CD4-positive, alpha-beta T cell (primary cell): ENCODE measurements at places on chromosomes 4 and X. TPM values are rescaled to one million over a fixed set of nuclear protein-coding genes. Genes with fewer than 3 reads are reported as not detected.
A peak's percentile ranks its signal among the peaks of the same experiment; 100 is the strongest.

NUDT11 gene
- 0.47 TPM for total RNA-seq

FABP2 gene
- total RNA-seq = not detected

- no peak for DNase-seq
Measured at GRCh38 chrX:96843566-96843965, 40.1 kb upstream of the RPA4 start.

- no peak for DNase-seq
Measured at GRCh38 chr4:120010646-120011045, 56.0 kb downstream of the MAD2L1 start.

DNA sequence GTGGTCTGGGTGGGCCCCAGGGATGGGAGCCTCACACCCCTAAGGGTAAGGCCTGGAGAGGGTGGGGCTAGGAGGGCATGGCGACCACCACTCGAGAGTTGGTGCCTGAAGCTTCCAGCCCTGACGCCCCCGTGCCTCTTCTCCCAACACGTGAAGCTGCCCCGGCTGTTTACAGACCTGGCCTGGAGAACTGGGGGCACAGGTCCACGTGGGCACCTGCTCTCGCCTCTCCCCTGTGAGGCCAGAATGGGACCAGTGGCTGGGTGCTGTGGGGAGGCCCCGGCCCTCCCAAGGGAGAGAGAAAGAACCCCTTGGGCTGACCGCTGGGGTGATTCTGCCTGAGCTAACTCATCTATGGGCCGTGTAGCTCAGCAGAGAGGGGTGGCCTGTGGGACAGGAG, 15.5 kb downstream of the NAT8L start:
- DNase-seq = no peak

DNA sequence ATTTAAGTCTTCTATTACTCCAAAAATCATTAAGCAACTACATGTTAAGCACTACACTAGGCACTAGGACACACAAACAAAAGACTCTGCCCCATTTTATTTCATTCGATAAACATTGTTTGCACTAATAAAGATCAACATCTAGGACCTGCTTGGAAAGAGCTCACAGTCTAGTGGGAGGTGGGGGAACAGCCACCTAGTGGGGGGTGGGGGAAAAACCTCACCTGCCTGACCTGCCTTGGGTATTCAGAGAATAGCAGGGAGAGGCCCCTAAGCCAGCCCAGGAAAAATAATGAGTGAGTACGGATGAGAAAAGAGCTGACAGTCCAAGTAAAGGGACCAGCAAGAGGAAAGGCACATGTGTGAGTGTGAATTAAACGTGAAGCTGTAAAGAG, 52.2 kb downstream of the PRDM5 start:
- DNase-seq = no peak

DNA sequence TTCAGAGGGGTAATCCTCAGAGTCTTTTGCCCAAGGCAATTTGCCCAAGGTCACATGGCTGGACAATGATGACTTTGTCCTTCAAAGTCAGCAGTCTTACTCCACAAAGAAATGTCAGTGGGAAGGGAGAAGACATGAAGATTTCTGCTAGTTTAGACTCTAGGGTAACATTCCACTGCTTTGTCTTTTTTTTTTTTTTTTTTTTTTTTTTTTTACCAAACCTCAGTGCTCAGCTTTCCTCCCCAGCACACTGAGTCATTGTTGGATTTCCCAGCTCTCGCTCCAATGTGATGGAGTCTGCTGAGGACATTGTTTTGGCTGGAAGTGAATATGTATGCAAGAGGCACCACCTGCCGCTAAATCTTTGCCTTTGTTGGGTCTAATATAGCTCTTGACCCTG, 7.2 kb upstream of the C1QTNF7 start:
- DNase-seq = no peak

DNA sequence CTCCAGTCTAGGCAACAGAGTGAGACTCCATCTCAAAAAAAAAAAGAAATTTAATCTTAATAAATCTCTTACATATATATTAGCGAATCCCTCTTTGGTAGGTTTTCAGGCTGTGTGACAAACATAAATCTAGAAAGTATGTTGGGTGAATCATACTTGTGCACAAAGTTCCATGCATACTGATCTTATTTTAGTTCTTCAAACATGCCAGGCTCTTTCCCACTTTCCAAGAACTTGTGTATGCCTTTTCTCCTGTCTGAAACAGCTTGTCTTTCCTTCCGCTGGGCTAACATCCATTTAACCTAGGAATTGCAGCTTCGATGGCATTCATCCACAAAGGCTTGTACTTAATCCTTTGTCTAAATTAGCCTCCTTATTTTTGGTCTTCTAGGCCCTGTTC, 156.6 kb upstream of the CASK start:
- no peak for DNase-seq

DNA sequence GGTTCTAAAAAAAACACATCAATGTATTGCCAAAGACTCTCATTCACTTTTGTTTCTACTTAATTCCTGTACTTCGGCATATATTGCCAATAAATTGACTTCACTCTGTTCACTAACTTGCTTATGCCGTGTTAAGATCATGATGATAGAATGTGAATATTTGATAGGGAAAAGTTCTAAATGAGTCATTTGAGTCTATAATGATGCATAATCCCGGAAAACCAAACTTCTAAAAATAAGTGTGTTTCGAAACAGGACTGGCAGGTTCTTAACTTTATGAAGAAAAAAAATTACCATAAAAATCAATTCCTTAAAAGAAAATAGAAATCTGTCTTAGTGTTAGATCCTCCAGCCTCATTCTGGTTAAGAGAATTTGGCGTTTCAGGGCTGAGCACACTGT, 387.5 kb upstream of the FTHL17 start:
- DNase-seq = no peak

LINC00632 gene
- total RNA-seq = 10.8 TPM

DNA sequence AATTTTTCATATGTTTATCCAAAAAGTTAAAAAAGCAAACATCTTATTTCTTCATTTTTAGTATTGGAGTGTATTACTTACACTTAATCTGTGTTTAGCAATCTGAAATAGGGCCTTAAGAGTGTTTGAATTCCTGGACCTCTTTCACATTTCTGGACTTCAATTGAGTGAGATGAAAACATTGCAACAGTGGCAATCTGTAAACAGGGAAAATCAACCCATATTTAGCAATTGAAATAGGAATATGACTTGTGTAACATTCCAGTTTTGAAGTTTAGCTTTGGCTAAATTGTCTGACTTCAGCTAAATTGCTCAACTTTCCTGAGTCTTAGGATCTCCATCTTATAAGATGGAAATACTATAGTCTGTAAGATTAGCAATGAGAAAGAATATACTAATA, 34.6 kb upstream of the FHL1 start:
- no peak for DNase-seq

- peak; percentile 13 for DNase-seq
Measured at GRCh38 chrX:17549107-17549651, 174.2 kb downstream of the NHS start.

FRMD7 gene
- not detected for total RNA-seq

DNA sequence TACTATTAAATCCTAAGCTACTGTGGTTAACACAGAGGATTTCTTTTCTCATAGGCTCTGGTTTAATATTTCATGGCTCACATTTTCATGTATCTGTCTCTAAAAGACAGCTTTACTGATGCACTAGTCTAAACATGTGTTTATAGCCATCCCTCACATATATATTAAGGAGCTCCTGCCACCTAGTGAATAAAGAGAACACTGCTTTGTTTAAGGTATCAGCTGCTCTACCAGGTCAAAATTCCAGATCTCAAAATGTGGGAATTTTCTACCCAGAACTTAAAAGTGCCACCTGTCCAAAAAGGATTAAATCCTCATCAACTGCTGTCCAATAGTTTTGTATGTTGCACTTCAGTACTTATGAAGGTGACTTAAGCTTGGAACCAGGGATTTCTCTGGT, 188.5 kb upstream of the TEX13C start:
- DNase-seq = peak; percentile 6

CXorf49 gene
- not detected for total RNA-seq

DNA sequence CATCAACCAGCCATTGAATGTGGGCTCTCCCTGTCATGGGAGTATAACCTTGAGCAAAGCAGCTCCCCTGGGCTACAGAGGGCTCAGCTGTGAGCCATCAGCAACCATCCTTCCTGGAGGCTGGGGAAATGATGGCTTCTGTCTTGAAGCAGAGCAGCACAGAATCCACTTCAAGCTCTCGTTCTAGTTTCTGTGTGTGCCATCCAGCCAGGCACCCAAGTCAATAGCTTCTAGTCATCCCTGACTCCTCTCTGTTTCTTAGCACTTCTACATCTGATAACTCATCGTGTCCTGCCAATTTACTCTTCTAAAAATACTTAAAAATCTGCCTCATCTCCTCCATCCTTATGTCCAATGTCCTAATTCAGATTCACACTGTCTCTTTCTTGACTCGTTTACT, 42.2 kb upstream of the TSPAN5 start:
- DNase-seq = no peak

DNA sequence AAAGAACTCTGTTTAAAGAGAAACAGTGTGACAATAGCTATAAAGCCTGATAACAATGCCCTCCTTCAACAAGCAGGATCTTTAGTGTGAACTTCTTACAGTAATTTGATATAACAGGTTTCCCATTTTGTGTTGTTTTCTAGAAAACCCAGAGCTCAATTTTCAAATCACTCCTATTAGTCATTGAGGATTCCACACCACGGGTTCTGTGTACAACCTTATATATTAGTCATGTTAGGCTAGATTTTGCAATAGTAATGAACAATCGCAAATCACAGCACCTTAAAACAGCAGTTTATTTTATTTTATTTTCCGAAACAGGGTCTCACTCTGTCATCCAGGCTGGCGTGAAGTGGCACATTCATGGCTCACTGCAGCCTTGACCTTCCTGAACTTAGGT, 1020.9 kb upstream of the INTU start:
- DNase-seq = no peak

- DNase-seq = no peak
Measured at GRCh38 chrX:18951032-18951431, 32.9 kb downstream of the PHKA2 start.

DNA sequence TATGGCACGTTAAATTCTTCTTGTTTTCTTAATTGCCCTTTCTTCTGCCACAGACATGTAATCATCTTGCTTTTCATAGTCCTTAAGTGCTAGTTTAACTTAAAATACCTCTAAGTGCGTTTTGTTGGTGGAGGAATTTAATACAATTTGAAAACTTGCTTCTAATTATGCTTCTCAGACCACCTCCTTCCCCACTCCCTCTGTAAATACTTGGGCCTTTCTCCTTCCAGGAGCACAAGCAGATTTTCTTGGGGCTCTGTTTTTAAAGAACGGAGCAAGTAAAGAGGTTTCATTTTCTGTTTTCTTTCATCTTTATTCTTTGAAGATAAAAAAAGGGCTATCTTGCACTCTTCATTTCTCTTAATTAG, 559 bp upstream of the PCDH18 start:
- DNase-seq = no peak

- DNase-seq = no peak
Measured at GRCh38 chr4:103497692-103498091, 222.1 kb downstream of the TACR3 start.

CFAP99 gene
- total RNA-seq = not detected

DNA sequence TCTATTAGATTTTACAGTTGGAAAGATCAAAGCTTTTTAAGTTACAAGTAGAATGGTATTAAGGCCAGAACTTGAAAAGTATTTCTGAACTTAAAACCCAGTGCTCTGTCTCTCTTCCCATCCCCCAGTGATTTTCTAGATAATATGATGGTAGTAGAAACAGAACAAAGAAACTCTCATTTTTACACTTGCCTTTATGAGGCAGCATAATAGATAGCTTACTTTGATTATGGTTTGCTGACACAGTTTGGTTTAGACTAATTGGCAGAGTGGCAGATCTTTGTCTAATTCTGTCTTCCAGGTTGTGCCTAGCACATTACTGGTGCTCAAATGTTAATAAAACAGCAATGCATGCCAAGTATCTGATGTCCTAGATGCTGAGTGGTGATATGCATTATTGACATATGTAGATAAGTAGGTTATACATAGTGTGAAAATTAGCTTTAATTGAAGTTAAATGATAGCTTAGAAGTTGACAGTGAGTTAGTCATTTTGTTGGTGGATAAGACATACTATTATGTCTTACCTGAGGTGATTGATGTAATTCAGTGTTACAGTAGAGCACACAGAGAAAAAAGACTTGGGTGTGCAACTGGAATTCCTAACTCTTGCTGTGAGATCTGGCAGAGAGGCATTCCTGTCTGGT, 4.3 kb upstream of the RAPGEF2 start:
- DNase-seq = no peak

GRCh38 chr4:168695288-168695687, 198.4 kb downstream of the PALLD start:
- DNase-seq = no peak

SCML2 gene
- 0.73 TPM for total RNA-seq

WDFY3 gene
- 0.75 TPM for total RNA-seq

DNA sequence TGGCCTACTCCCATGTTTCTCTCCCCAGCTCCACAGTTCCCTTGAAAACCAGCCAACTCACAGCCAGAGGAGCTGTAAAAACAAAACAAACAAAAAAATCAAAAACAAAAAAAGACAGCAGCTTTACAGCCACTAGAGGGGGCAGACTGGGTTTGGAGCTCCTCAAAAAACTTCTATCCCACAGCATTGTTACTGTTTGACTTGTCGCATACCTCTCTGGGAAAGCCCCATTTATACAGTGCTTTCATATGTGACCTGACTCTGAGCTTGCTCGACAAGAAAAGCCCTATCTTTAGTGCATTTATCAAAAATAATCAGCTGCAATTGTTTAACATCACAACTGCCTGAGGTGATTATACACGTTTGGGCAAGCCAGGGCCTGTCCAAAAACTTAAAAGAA, 21.6 kb downstream of the TSPAN6 start:
- DNase-seq = no peak

GRCh38 chr4:40887764-40888131, 138.0 kb downstream of the NSUN7 start:
- DNase-seq = no peak

RTL3 gene
- total RNA-seq = not detected

- no peak for DNase-seq
Measured at GRCh38 chrX:39653691-39654090, 444.1 kb downstream of the BCOR start.

ANK2 gene
- not detected for total RNA-seq

TRIML2 gene
- total RNA-seq = not detected

DNA sequence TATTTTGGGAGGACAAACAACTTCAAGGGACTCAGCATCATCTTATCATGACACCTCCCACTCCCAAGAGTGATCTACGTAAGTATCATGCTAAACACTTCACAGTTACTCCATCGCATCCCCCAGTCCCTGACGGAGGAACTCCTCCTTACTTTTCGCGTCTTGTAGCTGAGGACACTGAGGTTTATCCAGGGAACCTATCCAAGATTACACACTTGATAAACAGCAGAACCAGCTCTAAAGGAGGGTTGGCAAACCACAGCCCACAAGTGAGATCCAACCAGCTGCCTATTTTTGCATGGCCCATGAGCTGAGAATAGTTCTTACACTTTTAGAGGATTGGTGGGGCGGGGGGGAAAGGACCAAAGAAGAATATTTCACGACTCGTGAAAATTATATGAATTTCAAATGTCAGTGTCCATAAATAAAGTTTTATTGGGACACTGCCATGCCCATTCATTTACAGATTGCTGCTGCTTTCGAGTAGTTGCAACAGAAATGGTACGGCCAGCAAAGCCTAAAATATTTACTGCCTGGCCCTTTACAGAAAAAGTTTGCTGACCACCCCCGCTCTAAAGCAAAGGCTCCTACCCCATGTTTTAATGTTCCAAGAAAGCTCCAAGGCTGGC, 47.8 kb downstream of the SEPSECS start:
- DNase-seq = no peak

IL13RA2 gene
- not detected for total RNA-seq
